ENCODE measurements at places on chromosomes 6 and 20. TPM values are rescaled to one million over a fixed set of nuclear protein-coding genes. Genes with fewer than 3 reads are reported as not detected.

DNA sequence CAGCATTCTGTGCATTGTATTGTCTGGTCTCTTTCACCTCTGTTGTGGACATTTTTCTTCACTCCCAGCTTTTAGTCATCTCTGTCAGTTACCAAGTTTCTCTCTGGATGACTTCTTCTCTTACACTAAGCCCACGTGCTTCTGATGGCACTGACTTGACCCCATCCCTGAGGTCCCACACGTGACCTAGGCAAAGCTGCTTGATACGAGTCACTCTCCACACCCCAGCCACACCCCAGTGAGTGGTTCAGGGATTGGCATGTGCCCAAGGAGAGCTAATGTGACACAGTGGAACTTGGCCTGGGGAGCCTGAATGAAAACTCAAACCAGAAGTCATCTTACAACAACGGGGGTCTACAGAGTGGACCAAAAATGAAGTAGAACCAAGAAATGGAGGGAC is 32.2 kb downstream of the HTR1E start:
- no peaks in the 10 kb centered on the region for H3K4me1 ChIP-seq
- DNase-seq: no peak
- no peak overlapping the region for H3K27ac ChIP-seq
- no peaks in the 10 kb centered on the region for H3K27me3 ChIP-seq
- H3K4me3 ChIP-seq: no peak overlapping the region

GRCh38 chr20:41177636-41178035 is 40.3 kb downstream of the PLCG1 start:
- H3K4me1 ChIP-seq: no peaks in the 10 kb centered on the region
- no peak overlapping the region for H3K4me3 ChIP-seq
- no peak overlapping the region for H3K27ac ChIP-seq
- peaks cover 40% of the 10 kb centered on the region for H3K36me3 ChIP-seq

DNA sequence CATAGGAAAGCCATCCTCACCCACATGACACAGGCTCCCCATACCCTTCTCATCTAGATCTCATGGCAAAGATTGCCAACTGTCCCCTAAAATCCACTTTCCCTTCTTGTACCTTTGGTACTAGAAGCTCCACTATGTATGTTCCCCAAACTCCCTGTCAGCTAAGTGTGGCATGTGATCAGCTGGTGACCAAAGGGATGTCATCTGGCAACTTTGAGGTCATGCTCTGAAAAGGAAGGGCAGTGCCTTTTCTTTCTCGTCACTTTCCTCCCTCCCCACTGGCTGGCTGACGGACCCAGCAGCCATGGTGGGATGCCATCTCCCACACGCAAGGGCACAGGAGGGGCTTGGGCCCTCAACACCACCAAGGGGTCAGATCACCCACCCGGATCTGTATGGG is 23.8 kb upstream of the TAF8 start:
- DNase-seq: no peak
- peaks cover 27% of the 10 kb centered on the region for H3K36me3 ChIP-seq
- H3K4me1 ChIP-seq: peaks cover 99% of the 10 kb centered on the region
- no peaks in the 10 kb centered on the region for H3K27me3 ChIP-seq

GRCh38 chr6:143698759-143699429 is 21.1 kb downstream of the PHACTR2 start:
- no peaks in the 10 kb centered on the region for H3K4me1 ChIP-seq
- H3K4me3 ChIP-seq: no peak overlapping the region
- no peak overlapping the region for H3K27ac ChIP-seq
- no peaks in the 10 kb centered on the region for H3K27me3 ChIP-seq

DNA sequence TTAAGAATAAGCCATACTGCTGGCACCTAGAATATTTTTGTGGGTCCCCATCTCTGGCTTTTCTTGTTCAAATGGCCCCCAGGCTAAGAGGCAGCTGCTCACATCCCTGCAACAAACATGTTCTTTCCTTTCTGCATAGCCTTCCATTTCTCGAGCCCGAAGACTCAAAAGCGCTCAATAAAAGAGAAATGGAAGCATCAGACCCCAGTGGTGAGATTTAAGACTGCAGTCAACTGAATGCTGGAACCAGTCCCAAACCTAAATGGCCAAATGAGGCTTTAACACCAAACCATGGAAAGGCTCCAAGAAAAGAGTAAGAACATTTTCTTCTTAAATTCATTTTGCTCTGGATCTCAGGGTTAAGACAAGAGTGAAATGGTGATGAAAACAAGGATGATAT is 122.1 kb upstream of the TRAF3IP2 start:
- H3K4me3 ChIP-seq: no peak overlapping the region
- H3K27me3 ChIP-seq: no peaks in the 10 kb centered on the region
- H3K36me3 ChIP-seq: peaks cover 14% of the 10 kb centered on the region

- no peak overlapping the region for H3K4me3 ChIP-seq
- no peak overlapping the region for H3K27ac ChIP-seq
- H3K36me3 ChIP-seq: no peaks in the 10 kb centered on the region
- no peak for DNase-seq
- H3K27me3 ChIP-seq: no peaks in the 10 kb centered on the region
Observed at GRCh38 chr6:12769556-12770256, 53.1 kb downstream of the PHACTR1 start.

DNA sequence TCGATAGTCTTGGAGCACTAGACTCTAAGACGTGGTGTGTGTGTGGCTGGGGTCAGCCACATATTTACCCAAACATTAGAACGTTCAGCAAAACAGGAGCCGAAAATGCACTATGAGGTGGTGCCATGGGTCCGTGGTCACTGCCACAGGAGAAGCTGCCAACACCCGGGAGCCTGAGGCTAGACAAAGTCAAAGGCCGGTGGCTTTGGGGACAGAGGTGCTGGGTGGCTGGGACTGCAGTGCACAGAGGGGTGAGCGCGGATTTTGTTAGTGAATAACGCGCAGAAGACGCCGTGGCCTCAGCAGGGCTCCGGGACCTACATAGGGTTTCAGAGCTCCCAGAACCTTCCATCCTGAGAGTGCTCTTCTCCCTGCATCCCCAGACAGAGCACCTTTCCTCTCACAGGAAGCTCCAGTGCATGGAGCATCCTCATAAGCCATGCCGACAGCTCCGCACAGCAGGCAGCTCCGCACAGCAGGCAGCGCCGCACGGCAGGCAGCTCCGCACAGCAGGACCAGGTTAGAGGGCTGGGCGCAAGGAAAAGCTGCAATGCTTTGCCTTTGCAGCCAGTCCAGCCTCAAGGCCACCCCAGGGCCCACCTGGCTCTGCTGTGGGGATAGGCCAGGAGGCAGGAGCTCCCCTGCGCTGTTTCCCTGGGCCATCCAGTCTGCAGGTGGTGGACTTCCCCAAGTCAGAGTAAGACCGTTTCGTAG is 304.1 kb downstream of the TAF4 start:
- H3K27me3 ChIP-seq: no peaks in the 10 kb centered on the region
- H3K4me3 ChIP-seq: no peak overlapping the region
- DNase-seq: no peak
- no peak overlapping the region for H3K27ac ChIP-seq

- no peak overlapping the region for H3K27ac ChIP-seq
- no peaks in the 10 kb centered on the region for H3K4me1 ChIP-seq
- no peak overlapping the region for H3K4me3 ChIP-seq
- H3K27me3 ChIP-seq: no peaks in the 10 kb centered on the region
Observed at GRCh38 chr6:122726649-122727048, 52.9 kb upstream of the FABP7 start.

- no peaks in the 10 kb centered on the region for H3K36me3 ChIP-seq
- no peaks in the 10 kb centered on the region for H3K27me3 ChIP-seq
- no peaks in the 10 kb centered on the region for H3K4me1 ChIP-seq
- H3K4me3 ChIP-seq: no peak overlapping the region
- no peak for DNase-seq
- no peak overlapping the region for H3K27ac ChIP-seq
Observed at GRCh38 chr6:36414481-36414880, 27.0 kb upstream of the ETV7 start.

- no peak overlapping the region for H3K27ac ChIP-seq
- no peaks in the 10 kb centered on the region for H3K36me3 ChIP-seq
- H3K4me1 ChIP-seq: peaks cover 5% of the 10 kb centered on the region
- no peak for DNase-seq
- no peaks in the 10 kb centered on the region for H3K27me3 ChIP-seq
Observed at GRCh38 chr6:138594758-138595140, 95.5 kb upstream of the NHSL1 start.

DNA sequence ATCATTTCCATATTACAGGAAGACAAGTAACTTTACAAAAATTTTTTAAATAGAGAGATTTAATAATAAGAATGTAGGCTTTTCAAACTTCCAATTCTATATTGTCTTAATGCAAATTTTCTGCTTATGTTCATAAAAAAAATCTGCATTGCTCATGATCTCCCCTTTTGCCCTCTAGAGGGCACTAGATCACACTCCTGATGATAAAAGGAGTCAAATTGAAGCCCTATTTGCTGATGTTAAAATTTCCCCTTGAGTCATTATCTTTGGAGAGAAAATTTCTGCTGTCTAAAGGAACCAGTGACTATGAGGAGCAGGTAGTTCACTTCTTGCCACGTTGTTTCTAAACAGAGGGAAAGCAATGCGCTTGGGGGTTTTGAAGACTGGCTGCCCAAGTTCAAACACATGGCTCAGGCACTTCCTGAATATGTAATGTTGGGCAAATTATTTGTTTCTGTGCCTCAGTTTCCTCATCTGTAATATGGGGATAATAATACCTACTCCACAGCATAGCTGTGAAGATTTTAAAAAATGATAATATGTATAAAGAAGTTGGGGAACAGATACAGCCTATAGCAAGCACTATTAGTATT is 874.2 kb downstream of the TFAP2A start:
- no peaks in the 10 kb centered on the region for H3K36me3 ChIP-seq
- no peaks in the 10 kb centered on the region for H3K4me1 ChIP-seq

DNA sequence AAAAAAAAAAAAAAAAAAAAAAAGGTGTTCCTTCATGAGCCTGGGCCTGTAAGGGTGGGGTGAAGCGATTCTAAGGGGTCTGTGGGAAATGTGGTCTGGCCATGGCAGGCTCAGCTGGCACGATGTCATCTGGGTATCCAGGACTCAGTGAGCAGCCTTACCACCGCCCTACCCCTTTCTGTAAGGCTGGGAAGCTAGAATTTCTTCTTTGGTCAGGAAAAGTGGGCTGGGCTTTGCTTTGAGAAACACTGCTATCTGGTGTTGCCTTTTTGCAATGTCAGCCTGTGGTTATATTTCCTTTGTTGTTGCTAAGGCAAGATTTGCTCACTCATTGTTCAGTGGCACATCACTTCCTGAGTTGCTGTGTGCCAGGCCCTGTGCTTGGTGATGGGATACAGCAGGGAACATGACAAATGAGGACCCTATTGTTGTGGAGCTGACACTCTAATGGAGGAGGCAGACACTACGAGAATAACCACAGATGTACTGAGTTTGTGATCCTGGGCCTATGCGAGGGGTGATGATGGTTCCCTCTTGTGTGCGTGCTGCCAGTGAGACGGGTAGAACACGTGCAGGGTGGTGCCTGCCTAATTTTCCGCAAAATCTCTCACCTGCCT is 45.9 kb upstream of the ZNFX1 start:
- peaks cover 18% of the 10 kb centered on the region for H3K4me1 ChIP-seq
- H3K4me3 ChIP-seq: no peak overlapping the region
- peaks cover 14% of the 10 kb centered on the region for H3K27me3 ChIP-seq

DNA sequence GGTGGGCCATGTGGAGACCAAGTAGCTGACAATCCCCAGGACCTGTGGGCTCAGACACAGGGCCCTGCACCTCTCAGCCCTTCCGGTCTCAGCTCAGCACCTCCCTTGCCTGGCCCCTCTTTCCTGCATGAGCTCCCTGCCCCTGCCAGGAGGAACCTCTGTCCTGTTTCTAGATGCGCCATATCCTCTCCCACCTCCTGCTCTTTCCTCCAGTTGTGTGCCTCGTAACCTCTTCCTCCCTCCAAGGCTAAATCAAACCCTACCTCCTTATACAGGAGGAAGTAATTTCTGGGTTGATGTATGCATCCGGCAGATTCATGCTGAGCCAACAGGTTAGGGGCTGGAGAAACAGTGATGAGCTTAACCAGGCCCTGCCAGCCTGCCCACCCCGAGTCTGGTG is 30.9 kb downstream of the ITPR3 start:
- H3K27ac ChIP-seq: no peak overlapping the region
- no peaks in the 10 kb centered on the region for H3K27me3 ChIP-seq
- no peak for DNase-seq
- H3K36me3 ChIP-seq: peaks cover 27% of the 10 kb centered on the region
- H3K4me3 ChIP-seq: no peak overlapping the region

DNA sequence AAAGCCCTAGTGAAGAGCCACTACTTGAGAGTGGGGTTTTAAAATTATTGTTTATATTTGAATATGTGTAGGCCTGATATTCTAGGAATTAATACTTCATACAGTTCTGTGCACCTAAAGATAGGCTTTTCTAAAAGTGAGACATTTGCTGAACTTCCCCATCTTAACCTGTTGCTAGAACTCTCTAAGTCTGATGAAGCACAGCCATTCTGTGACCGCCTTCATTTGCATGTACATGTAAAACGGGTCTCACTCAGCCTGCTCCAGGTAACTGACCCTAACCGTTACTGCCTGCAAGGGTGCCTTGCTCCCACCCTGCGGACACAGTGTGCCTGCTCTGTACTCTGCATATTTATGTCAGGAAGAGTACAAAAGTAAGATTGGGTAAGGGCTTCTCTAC is 44.3 kb upstream of the IRF4 start:
- DNase-seq: no peak
- no peak overlapping the region for H3K4me3 ChIP-seq
- peaks cover 9% of the 10 kb centered on the region for H3K4me1 ChIP-seq
- H3K36me3 ChIP-seq: peaks cover 18% of the 10 kb centered on the region

DNA sequence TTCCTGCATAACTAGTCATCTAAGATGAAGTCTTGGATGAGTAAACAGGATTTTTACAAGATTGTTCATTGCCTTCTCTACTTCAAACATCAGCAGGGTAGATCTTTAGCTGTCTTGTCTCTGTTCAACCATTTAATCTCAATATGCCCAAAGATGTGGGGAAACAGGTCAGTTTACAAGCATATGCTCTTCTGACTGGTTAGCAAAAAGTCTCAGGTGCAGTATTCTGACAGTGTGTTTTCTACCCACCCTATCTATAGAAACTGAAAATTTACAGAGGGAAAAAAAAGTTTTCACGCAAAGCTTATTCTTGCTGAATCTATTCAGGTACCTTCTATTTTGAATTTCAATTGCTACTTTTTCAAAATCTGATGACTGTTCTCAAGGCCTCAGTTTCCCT is 29.0 kb downstream of the MAP3K5 start:
- H3K4me1 ChIP-seq: peaks cover 60% of the 10 kb centered on the region
- no peaks in the 10 kb centered on the region for H3K27me3 ChIP-seq
- no peaks in the 10 kb centered on the region for H3K36me3 ChIP-seq
- no peak overlapping the region for H3K4me3 ChIP-seq

- no peak overlapping the region for H3K27ac ChIP-seq
- no peak overlapping the region for H3K4me3 ChIP-seq
- peak; percentile 2 for DNase-seq
- no peaks in the 10 kb centered on the region for H3K36me3 ChIP-seq
Observed at GRCh38 chr6:90701146-90701781, 114.4 kb upstream of the MAP3K7 start.

GRCh38 chr6:3718407-3718806 is 33.1 kb downstream of the PXDC1 start:
- H3K4me1 ChIP-seq: no peaks in the 10 kb centered on the region
- DNase-seq: no peak
- H3K4me3 ChIP-seq: no peak overlapping the region
- no peaks in the 10 kb centered on the region for H3K36me3 ChIP-seq
- no peak overlapping the region for H3K27ac ChIP-seq

ECT2L gene
- not detected for total RNA-seq

NHLRC1 gene
- total RNA-seq: 0.89 TPM

FNDC1 gene
- not detected for total RNA-seq

FAM209B gene
- 3.3 TPM for total RNA-seq

ID1 gene
- 5.6 TPM for total RNA-seq

Data from natural killer cell (primary cell).